ENCODE measurements at places on chromosomes 2 and 18.

- no peak for DNase-seq
Measured at GRCh38 chr2:212288308-212288707, 250.3 kb downstream of the ERBB4 start.

DNA sequence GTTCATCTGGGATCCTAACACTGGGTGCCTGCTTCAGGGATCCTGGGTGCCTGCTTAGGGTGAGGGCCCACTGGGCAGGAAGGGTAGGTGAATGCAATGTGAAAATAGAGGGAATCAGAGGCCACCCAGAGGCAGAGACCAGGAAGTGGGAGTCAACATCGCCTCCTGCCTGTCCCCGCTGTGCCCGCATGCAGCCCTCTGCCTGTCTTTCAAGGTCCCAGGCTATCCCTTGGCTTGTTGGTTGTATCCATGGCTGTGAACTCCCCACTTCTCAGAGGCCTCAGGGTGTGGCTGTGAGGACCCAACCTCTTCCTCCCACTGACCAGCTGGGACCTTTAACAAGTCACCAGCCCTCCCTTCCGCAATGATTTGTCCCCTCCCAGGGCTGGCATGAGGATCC lies 26.5 kb downstream of the PSD4 start:
- DNase-seq = no peak

DNA sequence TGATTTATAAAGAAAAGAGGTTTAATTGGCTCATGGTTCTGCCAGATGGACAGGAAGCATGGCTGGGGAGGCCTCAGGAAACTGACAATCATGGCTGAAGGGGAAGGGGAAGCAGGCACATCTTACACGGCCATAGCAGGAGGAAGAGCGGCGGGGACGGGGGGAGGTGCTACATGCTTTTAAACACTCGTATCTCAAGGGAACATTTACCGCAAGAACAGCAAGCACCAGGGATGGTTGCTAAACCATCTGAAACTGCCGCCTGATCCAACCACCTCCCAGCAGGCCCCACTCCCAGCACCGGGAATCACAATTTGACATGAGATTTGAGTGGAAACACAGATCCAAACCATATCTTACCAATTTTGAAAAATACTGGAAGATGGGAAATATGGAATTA lies 362.8 kb downstream of the FBXO15 start:
- no peak for DNase-seq

DNA sequence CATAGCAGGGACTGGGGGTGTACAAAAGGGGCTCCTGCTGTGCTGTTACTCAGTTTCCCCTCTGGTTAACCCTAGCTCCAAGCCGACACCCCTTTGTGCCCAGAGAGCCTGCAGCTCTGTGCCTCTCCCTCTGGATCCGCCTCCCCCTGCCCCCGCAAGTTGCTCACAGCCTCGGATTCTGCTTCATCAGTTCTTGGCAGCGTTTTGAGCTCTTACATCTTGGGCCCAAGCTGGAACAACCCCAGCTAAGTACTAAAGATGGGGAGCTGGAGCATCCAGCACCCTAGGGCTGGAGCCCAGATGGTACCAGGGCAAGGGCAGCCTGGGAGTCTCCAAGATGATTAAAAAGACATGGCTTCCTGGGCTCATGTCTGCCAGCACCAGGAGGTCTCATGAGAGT lies 40.7 kb downstream of the POMC start:
- peak; percentile 68 for DNase-seq

GRCh38 chr2:240139666-240140393 lies 628 bp downstream of the OTOS start:
- no peak for DNase-seq

DNA sequence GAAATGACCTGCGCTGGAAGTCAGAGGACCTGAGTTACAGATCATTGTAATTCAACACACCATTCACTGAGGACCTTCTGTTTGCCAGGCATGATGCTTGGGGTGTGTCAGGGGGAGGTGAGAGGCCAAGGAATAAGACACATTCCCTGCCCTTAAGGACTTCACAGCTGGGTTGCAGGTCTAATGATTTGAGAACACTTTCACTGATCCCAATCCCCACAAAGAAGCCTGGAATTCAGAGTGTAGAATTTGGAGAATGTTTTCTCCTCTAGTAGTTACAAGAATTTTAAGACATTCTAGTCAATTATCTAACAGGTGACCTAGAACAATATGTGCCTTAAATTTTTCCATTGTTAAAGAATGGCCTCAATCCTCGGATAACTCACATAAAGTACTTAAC lies 322.4 kb downstream of the TNS1 start:
- DNase-seq = no peak

GRCh38 chr2:238220274-238220891 lies 16.9 kb upstream of the ILKAP start:
- no peak for DNase-seq

DNA sequence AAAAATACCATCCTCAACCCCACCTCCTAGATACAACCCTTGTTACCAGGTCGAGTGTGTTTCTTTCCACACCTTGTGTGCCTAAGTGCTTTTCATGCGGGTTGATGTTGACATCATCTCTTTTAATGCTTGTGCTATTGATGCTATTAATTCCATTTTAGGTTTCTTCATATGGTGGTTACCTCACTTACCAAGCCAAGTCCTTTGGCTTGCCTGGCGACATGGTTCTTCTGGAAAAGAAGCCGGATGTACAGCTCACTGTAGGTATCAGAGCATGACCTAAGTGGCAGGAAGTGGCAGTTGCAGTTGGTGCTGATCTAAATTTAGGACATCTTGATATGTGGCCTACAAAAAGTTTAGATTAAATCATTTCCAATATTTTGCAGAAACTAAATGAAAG lies 149.9 kb upstream of the TTC39C start:
- no peak for DNase-seq

DNA sequence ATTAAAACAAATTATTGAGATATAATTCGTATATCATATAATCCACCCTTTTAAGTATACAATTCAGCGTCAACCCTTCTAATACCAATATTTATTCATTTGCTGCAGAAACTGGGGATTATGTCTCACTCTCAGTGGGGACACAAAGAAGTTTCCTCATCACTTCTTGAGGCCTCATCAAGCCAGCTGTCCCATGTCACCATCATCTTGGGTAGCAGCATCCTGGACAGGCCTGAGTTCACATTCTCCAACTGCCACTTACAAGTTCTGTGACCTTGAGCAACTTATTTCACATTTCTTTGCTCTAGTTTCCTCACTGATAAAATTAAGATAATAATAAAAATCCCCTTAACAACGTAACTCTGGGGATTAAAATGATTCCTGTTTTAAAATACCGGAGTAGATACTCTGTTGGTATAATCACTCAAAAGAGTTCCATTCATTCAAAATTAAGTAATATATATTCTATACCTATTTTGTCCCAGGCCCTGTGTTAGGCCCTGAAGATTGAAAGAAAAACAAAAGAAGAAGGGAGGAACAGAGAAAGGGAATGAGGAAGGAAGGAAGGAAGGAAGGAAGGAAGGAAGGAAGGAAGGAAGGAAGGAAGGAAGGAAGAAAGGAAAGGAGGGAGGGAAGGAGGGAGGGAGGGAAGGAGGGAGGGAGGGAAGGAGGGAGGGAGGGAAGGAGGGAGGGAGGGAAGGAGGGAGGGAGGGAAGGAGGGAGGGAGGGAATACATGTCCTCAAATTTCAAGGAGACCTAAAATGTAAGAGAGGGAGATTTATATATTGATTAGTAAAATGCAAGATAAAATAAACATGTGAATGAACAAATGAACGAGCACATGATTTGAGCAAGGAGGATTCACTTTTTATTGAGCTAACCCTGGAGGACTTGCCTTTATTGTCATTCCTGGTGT lies 42.4 kb downstream of the NCKAP5 start:
- no peak for DNase-seq

DNA sequence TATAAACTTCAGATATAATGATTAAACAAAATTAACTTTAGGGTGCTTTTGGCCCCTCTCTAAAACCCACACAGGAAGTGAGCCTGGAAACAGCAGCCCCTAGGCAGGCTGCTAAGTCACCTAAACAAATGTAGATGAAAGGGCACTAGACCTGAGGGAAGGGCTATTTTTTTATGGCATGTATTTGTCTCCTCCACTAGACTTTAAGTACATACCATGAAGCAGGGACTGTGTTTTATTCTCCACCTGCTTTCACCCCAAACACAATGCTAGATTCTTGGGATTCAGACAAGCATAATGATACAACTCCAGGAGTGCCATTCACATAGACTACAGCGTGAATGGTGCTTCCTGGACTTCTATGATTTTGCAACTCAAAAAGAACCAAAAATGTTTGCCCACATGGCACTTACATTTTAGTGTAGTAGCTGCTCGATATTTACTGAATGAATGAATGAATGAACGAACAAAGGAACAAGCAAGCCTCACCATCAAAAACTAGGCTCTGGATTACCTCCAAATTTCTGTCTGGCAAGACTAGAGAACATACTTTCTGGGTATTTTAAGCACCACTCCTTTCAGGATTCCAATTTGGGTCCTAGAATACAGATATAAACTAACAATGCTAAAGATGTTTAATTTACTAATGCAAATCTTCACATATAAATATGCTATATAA lies 10.1 kb downstream of the ATAD2B start:
- DNase-seq = no peak

- DNase-seq = no peak
Measured at GRCh38 chr2:143258126-143258892, 129.1 kb downstream of the ARHGAP15 start.

DNA sequence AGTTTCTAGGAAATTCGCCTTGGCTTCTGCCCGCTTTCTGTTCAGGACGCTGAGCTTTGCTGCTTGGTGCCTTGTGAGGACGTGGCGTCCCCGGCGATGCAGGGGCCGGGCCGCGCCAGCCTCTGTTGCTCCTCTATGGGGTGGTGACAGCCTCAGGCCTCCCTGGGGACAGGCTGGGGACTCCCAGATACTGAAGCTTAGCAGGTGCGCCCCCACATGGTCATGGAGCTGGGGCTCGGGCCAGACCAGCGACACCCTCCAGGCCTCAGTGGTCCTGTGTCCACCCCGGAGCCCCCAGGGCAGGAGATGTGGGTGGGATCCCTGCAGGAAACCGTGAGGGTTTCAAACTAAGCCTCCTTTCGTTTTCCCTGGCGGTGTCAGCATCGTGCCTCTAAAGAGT lies 29.2 kb downstream of the KCNG2 start:
- no peak for DNase-seq

DNA sequence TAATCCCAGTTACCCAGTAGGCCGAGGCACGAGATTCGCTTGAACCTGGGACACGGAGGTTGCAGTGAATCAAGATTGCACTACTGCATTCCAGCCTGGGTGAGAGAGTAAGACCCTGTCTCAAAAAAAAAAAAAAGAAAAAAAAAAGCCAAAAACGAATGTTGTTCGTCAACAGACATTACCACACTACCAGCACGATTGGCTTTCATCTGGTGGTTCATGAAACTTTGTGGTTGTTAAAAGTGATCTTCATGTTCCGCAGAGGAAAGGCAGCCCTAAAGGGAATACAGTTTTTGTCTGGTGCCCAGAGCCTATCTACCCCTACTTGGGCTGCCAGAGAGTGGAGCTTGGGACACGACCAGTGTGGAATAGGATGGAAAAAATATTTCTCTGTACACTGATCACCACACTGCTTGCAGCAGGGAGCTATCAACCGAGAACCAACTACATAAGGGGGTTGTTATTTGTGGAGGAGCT lies 13.6 kb upstream of the CXCR4 start:
- no peak for DNase-seq

DNA sequence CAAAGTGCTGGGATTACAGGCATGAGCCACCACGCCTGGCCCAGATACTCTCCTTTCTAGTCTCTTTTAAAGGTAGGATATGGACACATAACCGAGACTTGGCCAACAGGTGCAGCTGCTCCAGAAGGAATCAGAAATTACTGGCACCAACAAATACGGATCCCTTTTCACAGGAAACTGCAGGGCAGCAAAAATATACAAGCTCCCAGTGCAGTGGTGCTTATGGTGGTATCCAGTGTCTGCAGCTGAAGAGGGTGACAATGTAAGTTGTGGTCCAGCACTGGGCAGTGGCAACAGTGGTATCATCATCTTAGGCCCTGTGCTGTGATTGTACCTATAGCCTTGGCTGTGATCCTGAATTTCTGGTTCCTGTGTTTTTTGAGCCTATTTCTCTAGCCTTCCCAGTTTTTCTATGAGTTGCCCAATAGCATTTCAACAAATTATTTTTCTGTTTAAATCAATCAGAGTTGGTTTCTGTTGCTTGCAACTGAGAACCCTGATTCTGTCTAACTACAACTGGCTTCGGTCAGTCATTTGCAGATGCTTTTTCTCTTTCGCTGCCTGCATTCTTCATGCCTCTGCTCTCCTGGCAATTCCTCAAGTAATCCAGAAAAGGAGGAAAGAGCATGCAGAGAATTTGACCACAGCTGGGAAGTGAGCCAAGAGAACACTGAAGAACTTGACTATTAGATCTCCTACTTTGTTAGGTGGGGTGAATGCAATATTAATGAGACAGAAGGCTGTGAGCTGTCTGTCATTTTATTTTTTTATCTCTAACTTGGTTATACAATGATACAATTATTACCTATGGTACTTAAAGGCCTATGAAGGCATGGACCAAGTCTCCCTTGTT lies 30.8 kb upstream of the EML4 start:
- peak; percentile 71 for DNase-seq

DNA sequence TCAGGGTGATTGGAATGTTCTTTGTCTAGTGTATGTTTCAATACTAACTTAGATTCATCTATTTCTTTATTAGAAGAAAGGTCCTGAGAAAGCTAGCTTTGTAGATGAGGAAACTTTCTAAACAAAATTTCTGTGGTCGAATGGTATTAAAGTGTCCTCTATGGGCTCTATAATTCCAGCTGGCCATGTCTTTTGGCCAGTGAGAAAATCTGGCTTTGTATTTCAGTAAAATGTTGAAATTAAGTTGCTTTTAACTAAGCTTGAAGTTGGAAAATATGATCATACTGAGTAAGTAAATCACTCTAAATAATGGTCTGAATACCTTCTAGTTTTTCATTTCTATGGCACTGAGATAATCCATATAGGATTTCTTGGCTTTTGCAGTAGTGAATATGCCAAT lies 148.8 kb downstream of the RDH14 start:
- no peak for DNase-seq

- DNase-seq = no peak
Measured at GRCh38 chr2:241940329-241940728, 70.8 kb downstream of the RTP5 start.

DNA sequence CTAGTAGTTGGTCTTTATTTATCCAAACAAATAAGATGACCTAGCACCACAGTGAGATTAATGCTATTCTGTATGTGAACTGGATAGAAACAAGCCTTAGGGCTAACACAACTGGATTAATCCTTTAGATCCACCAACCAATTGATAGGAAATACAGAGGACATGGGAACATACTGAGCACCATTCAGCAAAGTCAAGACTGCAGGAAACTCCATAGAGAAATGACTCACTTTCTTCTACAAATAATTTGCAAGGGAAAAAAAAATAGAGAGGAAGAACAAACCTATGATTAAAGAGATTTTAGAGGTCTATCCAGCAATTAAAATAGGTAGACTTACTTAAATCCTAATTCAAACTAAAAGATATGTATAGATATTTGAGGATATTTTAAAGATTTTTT lies 23.9 kb downstream of the WDFY1 start:
- DNase-seq = no peak
